Placental epithelial cell (primary cell): ENCODE measurements at places on chromosomes 4 and X. TPM values are rescaled to one million over a fixed set of nuclear protein-coding genes. Genes with fewer than 3 reads are reported as not detected.

The PCDH11X gene
- total RNA-seq = 0.65 and 1.6 TPM in 2 replicates

The GLOD5 gene
- not detected in 2 replicates for total RNA-seq

The AFM gene
- total RNA-seq = not detected in 2 replicates

The SLITRK4 gene
- 0.11 TPM in 1 of 2 replicates, not detected in the other for total RNA-seq

The PASD1 gene
- total RNA-seq = not detected in 2 replicates

The ARMCX1 gene
- 56.1 and 101 TPM in 2 replicates for total RNA-seq

The RTL3 gene
- not detected in 2 replicates for total RNA-seq

The BCAP31 gene
- 90.3 and 146 TPM in 2 replicates for total RNA-seq

The SH3D19 gene
- 124 and 127 TPM in 2 replicates for total RNA-seq

The LONRF3 gene
- not detected in 2 replicates for total RNA-seq

The SSX3 gene
- total RNA-seq = not detected in 2 replicates

The SYP gene
- under 0.01 TPM in 1 of 2 replicates, not detected in the other for total RNA-seq

The OGT gene
- total RNA-seq = 146 and 180 TPM in 2 replicates

The OPHN1 gene
- total RNA-seq = 10.1 and 18.5 TPM in 2 replicates

The UGT2A3 gene
- total RNA-seq = not detected in 2 replicates

The TRIM75 gene
- not detected in 2 replicates for total RNA-seq

The CRLF2 gene
- not detected in 2 replicates for total RNA-seq

The ZGRF1 gene
- total RNA-seq = 7.4 and 7.5 TPM in 2 replicates

The RAB39B gene
- under 0.01 TPM in 1 of 2 replicates, not detected in the other for total RNA-seq

The L1CAM gene
- 0.22 and 0.39 TPM in 2 replicates for total RNA-seq

The HAND2 gene
- total RNA-seq = 9.9 and 19.6 TPM in 2 replicates
